ENCODE measurements at places on chromosomes 12 and 14.

DNA sequence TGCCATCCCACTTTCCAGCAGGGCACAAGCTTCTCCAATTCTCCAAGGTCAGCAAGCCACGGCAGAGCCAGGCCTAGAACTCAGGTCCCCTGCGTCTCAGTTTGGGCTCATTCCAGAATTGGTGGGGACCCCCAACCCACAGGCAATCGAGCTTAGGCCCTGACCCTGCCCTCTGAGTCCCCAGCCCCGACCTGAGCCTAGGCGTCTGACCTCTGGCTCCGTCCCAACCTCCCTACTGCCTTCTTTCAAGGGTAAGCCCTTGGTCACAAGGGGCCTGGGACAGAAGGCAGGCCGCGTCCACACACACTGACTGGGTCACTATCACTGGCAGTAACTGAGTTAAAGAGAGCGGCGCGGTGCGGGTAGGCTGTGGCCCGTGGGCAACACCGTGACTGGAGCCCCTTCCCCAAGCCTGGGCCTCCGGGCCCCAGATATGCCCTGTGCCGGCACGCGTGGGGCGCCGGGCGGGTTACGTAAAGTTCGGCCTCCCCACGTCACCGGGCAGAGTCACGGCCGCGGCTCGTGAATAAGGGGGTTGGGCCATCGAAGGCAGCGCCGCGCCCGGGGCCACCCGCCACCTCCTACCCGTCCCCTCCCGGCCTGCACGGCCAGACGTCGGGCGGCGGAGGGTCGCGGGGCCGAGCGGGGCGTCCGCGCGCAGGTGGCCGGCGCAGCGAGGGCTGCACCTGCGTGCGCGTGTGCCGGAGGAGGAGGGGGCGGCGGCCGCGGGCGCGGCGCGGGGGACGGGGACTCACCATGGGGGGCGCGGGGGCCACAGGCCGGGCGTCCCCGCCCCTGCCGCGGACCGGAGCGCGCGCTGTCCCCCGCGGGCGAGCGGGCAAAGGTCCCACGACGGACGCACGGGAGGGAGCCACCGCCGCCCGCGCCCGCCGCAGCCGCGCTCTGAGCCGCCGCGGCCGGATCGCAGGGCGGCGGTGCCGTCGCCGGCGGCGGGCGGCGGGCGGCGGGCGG, 516 bp downstream of the ANKRD9 start:
- DNase-seq = peak; percentile 33

DNA sequence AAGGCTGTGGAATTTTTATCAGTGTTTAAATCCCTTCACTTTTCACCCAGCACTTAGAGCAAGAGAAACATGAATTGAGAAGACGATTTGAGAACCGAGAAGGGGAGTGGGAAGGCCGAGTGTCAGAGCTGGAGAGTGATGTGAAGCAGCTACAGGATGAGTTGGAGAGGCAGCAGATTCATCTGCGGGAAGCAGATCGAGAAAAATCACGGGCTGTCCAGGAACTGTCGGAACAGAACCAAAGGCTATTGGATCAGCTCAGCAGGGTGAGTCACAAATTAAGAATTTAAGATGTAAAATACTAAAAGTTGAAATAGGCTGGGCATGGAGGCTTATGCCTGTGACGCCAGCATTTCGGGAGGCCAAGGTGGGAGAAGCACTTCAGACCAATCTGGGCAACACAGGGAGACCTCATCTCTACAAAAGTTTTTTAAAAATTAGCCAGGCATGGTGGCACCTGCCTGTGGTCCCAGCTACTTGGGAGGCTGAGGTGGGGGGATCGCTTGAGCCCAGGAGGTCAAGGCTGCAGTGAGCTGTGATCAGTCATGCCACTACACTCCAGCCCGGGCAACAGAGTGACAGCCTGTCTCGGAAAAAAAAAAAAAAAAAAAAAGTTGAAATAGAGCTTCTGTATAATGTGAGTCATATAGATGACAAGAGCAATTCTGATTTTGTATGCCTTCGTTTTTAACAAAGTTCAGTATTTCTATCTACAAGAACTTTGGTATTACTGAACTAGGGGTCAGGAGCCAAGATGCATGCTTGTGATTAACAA, 9.6 kb downstream of the BICDL1 start:
- no peak for DNase-seq

GRCh38 chr12:9797722-9798619, 29.3 kb upstream of the KLRF1 start:
- peak; percentile 57 for DNase-seq

GRCh38 chr12:105166736-105167135, 59.2 kb downstream of the WASHC4 start:
- no peak for DNase-seq

DNA sequence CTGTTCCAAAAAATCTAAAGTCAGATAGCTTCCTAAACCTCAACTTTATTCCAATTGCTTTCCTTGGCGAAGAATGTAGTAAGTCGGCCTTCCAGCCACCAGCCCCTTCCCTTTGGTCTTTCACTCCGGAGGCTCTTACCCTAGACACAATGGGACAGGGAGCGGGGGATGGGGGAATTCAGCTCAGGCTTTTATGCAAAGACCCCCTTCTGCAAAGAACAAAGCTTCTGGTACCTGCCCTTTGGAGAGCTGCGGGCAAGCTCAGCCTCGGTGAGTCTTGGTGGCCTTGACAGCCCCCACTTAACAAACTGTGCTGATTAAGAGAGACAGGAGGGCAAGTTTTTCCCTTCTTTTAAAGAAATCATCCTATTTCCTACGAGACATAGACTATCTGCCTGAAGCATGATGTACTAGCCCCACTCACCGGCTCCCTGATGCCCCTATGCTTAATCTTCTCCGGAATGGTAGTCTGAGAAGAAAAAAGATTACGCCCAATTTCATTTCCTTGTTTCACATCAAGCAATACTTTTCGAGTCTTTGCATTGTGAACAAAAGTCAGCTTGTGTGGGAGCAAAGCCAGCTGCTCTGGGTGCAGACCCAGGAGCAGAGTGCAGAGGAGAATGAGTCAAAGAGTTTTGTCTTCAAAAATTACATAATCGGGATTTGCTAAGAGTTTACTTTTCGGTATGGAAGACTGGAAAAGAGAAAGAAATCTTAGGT, 1.5 kb upstream of the NANOG start:
- DNase-seq = no peak

DNA sequence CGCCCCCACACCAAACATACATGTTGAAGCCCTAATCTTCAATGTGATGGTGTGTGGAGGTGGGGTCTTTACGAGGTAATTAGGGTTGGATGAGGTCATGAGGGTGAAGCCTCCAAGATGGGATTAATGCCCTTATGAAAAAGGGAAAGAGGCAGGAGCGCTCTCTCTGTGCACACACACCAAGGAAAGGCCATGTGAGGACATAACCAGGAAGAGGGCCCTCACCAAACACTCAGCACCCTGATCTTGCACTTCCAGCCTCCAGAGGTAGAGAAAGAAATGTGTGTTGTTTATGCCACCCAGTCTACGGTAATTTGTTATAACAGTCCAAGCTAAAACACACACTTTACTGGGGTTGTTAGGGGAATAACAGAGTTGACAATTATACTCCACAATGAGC, 14.6 kb upstream of the PITPNM2 start:
- DNase-seq = no peak

GRCh38 chr12:114403011-114403689, 2.8 kb downstream of the TBX5 start:
- no peak for DNase-seq

GRCh38 chr12:50050410-50051098, 6.8 kb upstream of the ASIC1 start:
- DNase-seq = no peak

DNA sequence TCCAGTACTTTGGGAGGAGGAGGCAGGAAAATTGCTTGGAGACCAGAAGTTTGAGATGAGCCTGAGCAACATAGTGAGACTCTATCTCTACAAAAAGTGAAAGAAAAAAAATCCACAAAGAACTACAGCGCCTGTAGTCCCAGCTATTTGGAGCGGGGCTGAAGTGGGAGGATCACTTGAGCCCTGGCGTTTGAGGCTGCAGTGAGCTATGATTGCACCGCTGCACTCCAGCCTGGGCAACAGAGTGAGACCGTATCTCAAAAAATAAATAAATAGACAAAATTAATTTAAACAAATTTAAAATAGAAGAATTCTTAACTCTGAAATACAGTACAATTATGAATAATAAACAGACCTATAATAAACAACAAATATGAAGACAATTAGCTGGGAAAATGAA, 40.9 kb downstream of the ATL1 start:
- DNase-seq = no peak

- DNase-seq = no peak
Observed at GRCh38 chr12:103198499-103198898, 241.0 kb downstream of the ASCL1 start.

GRCh38 chr14:50954811-50955372, 10.6 kb upstream of the PYGL start:
- DNase-seq = no peak

- peak; percentile 10 for DNase-seq
Observed at GRCh38 chr12:65742018-65743010, 82.0 kb upstream of the HMGA2 start.

DNA sequence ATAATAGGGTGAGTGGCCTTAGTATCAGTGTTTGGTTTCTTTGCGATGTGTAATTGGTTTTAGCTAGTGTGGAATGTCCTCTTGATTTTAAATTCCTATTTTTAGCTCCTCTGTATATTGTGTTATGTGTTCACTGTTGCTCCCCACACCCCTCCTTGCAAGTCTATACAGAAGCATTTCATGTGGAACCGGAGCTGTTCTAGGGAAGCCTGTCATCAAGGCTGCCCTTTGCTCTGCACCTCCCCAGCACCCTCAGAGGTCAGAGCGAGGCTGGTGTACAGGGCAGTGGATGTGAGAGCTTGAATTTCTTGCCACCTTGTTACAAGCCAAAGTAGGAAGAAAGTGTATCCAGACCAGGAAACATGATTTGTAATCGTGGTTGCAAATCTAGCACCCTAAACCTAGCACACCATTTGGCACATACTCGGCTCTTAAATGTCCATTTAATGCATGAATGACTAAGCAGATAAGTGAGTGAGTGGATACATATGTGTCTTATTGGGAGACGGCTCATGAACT, 376.8 kb downstream of the RGS6 start:
- DNase-seq = no peak

- peak; percentile 82 for DNase-seq
Observed at GRCh38 chr14:61342486-61342885, 21.1 kb downstream of the PRKCH start.

GRCh38 chr14:88323086-88323522, at the start of gene KCNK10:
Gene KCNK10, minus strand, starts transcription at chr14:88323269. Its CDS starts 471 bp downstream, at chr14:88322798.
- no peak for DNase-seq

DNA sequence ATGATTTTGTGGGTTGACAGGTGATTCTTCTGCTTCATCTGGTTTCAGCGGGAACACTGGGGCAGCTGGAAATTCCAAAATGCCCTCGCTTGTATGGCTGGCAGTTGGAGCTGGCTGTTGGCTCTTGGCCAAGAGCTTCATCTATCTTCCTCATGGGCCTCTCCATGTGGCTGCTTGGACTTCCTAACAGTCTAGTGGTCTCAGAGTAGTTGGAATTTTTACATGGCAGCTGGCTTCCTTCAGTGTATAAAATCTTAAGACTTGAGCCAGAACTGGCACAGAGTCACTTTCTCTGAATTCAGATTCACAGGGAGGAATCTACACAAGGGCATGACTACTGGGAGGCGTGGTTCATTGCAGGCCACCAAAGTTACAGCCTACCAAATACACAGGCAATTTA, 204.9 kb upstream of the RMST start:
- DNase-seq = no peak

DNA sequence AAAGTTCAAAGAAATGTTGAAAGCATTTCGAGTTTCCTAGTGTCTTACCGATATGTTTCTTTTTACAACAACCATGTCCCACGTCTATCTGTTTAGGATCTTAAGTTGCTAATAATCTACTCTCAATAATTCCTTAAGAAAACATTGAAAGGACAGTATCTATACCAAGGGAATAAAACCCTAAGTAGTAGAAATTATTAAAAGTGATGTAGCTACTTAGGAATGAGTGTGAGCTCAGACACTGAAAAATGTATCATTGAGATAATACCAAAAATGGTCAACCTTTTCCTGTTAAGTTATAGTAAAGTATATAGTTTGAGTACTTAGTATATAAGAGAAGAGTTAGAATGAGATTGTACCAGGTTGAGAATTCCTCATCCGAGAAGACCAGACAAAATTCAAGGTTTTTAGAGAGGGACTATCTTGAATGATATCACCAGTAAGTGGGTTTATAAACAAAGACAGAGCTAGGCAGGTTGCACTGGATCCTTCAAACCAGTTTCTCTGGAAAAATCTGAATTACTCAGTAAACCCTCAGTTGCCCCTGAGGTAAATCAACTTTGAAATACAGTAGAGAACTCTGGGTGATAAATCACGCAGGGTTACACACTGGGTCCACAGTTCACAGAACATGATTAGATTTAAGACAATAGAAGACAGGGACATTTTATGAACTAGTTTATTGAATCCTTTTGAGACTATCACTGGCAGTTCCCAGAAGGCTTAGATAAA, 96.8 kb downstream of the ERGIC2 start:
- no peak for DNase-seq

DNA sequence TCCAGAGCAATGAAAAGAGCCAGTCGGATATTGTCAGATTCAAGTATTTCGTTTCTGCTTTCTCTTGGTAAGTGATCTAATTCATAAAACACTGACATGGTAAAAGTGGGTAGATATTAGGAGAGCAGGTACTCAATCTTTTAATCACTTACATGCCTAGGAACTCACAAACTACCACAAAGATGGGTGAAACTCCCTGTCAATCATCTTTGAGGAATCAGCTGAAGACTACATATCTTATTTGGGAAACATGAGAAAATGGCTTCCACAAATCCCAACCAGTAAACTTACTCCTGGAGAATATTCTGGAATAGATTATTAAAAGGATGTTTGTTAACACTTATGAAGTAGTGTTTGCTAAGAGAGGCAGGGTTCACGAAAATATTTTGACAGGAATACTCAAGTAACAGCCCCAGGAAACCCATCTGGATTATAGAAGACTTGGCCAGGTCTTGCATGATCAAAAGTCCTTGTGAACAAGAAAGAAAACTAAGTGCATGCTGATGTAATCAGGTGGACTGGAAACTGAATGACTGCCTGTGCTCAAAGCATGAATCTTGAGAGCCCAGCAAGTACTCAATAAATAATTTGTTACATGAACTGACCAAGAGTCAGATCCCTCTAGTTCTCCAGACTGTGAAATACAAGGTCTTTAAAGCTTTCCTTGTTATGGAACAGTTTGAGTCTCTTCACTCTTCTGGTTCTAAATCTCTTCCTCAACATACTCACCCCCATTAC, 15.5 kb downstream of the CNIH1 start:
- no peak for DNase-seq

- peak; percentile 4 for DNase-seq
Observed at GRCh38 chr12:78863482-78864402, 832 bp upstream of the SYT1 start.

Data from stimulated activated naive CD8-positive, alpha-beta T cell treated with anti-CD3 and anti-CD28 coated beads, Interleukin-15, Interleukin-2, amounts not matched to agents 100 U/mL and 50 U/mL, for 24 hours (primary cell).